CD4-positive, alpha-beta T cell treated with Interleukin-2 at 100 ng/mL for 4 hours (primary cell): ENCODE measurements at places on chromosomes 2 and 18.

DNA sequence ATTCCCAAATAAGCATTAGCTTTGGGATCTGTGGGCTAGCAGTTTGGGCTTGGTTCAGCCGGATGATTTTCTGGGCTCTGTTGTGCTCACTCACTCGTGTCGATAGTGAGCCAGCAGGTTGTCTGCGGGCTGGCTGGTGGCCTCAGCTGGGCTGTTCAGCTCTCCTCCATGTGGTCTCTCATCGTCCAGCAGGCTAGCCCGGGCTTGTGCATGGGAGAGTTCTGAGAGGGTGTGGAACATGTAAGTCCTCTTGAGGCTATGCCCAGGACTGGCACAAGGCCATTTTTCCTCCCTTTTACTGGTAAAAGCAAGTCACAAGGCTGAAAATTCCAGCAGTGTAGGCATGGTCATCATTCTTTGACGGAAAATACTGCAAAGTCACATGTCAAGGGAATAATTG lies 38.5 kb downstream of the NTSR2 start:
- no peak for DNase-seq

DNA sequence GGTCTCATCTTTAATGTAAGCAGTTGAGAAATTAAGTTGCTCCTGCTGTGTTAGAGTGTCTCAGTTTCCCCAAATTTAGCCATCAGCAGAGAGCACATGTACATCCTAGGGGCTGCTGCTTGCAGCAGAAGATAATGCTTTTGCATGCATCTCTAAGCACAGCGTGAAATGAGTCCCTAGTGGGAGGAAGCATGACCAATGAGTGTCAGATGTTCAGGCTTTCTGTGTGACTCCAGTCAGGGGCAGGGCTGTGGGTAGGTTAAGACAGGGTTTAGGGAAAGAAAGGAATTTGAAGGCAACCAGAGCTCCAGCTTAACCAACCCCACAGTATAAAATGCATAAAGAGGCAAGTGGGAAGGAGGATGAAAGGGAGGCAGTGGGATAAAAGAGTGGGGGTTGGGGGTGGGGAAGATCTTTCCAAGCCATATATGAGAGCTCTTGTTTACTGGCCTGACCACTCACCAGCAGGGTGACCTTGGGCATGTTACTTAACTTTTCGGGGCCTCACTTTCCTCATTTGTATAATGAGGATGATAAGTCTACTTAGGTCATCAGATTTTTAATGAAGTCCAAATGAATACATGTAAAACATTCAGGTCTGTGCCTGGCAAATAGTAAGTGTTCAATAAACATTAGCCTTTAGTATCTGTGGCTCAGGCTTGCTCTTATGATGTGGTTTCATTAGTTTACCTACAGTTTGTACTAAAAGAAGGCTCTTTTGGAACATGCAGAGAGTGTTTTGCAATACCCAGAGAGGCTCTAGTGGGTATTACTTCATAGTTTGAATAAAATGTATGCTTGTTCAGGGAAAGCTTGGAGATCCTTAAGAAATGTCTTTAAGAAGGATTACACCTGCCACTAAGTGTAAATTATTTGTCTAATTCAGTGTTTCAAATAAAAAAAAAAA lies 42.7 kb upstream of the PELI1 start:
- DNase-seq, result no peak

DNA sequence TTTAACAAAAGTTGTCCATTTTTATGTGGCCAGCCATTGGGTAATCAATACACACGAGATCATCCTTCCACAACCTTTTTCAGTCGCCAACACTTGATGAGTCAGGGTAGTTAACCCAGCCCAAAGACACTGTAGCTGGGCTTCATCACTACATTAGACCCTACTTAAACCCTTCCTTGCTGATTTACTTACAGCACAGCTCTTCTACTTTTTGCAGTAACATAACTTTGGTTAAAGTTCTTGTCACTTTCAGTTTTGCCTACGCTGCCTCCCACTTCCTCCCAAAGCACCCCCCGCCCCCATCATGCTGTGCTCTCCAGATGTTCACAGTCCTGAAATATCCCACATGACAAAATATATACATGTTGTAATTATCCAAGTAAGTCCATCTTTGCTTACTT lies 103.6 kb downstream of the CDK15 start:
- no peak for DNase-seq

GRCh38 chr2:150165442-150165841 lies 322.0 kb downstream of the RND3 start:
- no peak for DNase-seq

GRCh38 chr2:129170570-129170969 lies 808.9 kb upstream of the RAB6C start:
- no peak for DNase-seq

DNA sequence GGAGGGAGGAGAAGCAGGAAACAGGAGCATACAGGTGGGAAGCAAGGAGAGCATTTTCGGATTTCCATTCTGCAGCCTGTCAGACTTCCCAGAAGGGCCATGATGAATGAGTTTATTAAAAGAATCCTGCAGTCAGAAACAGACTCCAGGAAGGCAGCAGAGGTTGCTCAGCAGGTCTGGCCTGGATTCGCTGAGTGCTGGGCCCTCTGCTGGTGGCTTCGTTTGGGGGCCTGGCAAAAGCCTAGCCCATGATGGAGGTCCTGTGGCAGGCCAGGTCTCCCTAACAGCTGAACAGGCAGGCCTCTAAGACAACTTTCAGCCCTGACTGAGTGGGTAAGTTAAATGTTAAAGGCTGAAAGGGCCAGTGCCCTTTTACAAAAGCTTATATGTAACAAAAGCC lies 108.2 kb upstream of the CAPN13 start:
- DNase-seq, result no peak

GRCh38 chr2:165876712-165877111 lies 76.9 kb downstream of the TTC21B start:
- no peak for DNase-seq

- no peak for DNase-seq
Measured at GRCh38 chr2:74424995-74425406, 3.5 kb downstream of the WDR54 start.
